Spleen (tissue), 13 donors: ENCODE measurements at places on chromosomes 6 and 20. TPM values are rescaled to one million over a fixed set of nuclear protein-coding genes. Genes with fewer than 3 reads are reported as not detected.

COL11A2 gene
- total RNA-seq = 1.2 TPM

SLC17A3 gene
- not detected for total RNA-seq

RIPPLY2 gene
- total RNA-seq = not detected

MAD2L1BP gene
- 21.1 TPM for total RNA-seq

SLC22A2 gene
- total RNA-seq = not detected

PLG gene
- total RNA-seq = not detected

C6orf52 gene
- total RNA-seq = not detected

MDN1 gene
- total RNA-seq = 43.8 TPM

CDH4 gene
- total RNA-seq = 7.5 TPM

AIF1 gene
- 275 TPM for total RNA-seq

LINC00237 gene
- not detected for total RNA-seq

RIPOR3 gene
- total RNA-seq = 19.4 TPM

ADNP gene
- 54.2 TPM for total RNA-seq

FKBP1C gene
- not detected for total RNA-seq
